ENCODE measurements at places on chromosomes 11 and 22. TPM values are rescaled to one million over a fixed set of nuclear protein-coding genes. Genes with fewer than 3 reads are reported as not detected.

GRM5 gene
- total RNA-seq = 0.30 TPM

ZNF202 gene
- total RNA-seq = 11.1 TPM

IL17RA gene
- 4.7 TPM for total RNA-seq

EXT2 gene
- 101 TPM for total RNA-seq

ANO9 gene
- total RNA-seq = not detected

APOL4 gene
- total RNA-seq = not detected

OR8B3 gene
- total RNA-seq = not detected

OR56B1 gene
- not detected for total RNA-seq

DRD2 gene
- 1.1 TPM for total RNA-seq

PNPLA5 gene
- not detected for total RNA-seq

SIK3 gene
- 12.2 TPM for total RNA-seq

MIOX gene
- total RNA-seq = 0.34 TPM

ACRV1 gene
- 0.16 TPM for total RNA-seq

TRPC6 gene
- total RNA-seq = not detected

RPS6KA4 gene
- 37.5 TPM for total RNA-seq

CLMP gene
- 9.8 TPM for total RNA-seq

TSPAN32 gene
- 0.90 TPM for total RNA-seq

KLHDC7B gene
- total RNA-seq = not detected

CYP2D6 gene
- 0.45 TPM for total RNA-seq

MS4A3 gene
- total RNA-seq = not detected

Measured in A375 (cell line).